ENCODE measurements at places on chromosomes 3 and 15.

GRCh38 chr3:36908647-36909180 lies 36.1 kb downstream of the TRANK1 start:
- no peak for DNase-seq

- no peak for DNase-seq
These were observed 361.4 kb downstream of the VGLL3 start for GRCh38 chr3:86629511-86629910.

DNA sequence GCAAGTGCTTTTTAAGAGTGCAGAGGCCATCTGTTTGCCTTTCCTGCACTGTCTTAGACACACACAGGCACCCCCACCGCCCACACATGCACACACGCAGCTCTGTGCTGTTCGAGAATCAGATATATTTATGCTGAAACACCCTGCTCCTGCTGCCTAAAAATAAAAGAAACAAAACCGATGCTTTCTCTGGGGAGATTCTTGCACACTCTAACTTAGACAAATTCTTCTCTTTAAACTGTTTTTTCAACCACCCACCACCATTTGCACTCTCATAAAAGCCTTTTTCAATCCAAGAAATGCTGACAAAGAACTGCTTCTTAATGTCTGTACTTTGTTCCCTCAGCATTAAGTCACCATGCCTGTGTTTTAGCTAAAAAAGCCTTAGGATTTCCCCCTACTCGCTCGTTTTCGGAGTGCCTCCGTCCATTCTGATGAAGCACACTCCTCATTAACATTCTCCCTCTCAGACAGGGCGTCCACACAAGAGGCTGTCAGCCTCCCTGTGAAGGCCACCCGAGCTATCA lies 26.2 kb downstream of the SLC12A8 start:
- no peak for DNase-seq

GRCh38 chr15:51369451-51369761 lies 28.0 kb downstream of the GLDN start:
- no peak for DNase-seq

DNA sequence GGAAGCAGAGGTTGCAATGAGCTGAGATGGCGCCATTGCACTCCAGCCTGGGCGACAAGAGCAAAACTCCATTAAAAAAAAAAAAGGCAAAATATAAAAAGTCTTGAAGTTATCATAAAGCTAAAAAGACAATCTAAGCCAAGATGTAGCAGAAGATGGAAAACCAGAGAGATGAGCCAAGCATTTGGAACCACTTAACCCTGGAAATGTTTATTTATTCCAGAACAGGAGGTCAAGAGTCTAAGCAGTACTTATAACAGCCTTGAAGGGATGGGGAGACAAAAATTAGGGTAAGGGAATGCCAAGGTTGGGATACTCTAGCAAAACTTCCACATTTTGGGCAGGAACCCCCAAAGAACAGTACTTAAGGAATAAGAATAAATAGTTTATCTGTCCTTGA lies 30.1 kb downstream of the FAIM start:
- no peak for DNase-seq

DNA sequence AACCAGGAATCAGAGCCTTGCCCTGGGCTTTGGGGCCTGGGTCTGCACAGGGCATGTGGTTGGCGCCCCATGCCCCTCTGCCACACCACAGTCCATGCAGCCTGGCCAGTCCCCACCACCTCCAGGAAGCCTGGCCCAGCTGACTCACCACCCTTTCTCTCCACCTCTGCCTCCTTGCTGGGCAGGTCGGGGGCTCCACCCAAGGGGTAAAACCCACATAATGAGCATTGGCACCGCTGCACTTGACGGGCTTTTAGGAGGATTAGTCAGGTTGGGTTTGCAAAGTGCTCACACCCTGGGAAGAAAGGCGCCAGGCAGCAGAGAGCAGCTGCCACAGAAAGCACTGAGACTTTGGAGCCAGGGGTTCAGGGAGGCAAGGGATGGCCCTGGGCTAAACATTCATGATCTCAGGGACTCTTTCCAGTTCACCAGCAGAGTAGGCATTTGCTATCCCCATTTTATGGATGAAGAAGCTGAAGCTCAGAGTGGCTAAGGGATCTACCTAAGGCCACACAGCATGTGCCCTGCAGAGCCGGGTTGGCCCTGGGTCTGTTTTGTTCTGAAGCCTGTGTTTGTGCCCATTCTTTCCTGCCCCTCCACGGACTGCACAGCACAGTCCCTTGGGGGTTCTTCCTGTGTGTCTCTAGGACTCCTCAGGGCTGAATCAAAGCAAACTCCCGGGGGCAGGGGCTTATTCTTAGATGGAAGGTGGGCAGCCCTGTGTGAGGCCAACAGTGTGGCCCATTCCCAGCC lies 113.4 kb downstream of the ETFA start:
- DNase-seq, result no peak

- no peak for DNase-seq
These were observed 16.1 kb upstream of the TMEM115 start for GRCh38 chr3:50375258-50375931.

- no peak for DNase-seq
These were observed 286.4 kb downstream of the ZIC4 start for GRCh38 chr3:147119989-147120388.

DNA sequence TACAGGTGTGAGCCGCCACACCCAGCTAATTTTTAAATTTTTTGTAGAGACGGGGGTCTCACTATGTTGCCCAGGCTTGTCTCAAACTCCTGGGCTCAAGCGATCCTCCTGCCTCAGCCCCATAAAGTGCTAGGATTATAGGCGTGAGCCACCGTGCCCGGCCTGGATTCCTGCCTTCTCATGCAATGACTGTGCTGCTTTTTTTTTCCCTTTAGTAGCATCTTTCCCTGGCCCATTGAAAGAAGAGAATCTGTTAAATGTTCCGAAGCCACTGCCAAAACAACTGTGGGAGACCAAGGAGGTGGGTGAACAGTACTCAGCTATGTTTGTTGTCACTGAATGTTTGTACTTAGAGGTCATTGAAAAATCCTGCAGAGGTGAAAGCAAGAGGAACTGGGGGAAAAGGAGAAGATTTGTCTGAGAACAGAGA lies 88.0 kb downstream of the CRTC3 start:
- DNase-seq, result no peak

DNA sequence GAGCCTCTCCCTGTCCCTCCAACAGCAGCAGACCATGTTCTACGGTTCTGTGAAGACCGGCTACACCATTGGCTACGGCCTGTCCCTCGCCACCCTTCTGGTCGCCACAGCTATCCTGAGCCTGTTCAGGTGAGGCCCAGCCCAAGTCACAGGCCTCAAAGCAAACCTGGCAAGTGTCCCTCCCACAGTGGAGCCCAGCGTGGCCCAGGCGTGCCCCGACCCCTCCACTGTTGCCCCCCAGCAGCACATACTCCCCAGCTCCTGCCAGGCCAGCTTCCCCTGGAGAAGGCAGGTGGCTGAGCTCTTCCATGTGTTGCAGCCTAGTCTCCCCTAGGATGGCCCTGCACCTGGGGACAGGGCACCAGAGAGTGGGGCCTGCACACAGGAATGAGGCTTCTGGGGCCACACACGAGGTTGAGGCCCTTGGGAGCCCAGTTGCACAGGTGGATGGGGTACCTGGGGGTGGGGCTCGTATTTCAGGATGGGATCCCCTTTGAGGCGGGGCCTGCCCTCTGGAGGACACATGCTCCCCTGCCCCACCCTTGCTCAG lies 25.0 kb downstream of the VIPR1 start:
- DNase-seq, result no peak

GRCh38 chr3:16252988-16253387 lies 11.8 kb downstream of the DPH3 start:
- DNase-seq, result no peak

DNA sequence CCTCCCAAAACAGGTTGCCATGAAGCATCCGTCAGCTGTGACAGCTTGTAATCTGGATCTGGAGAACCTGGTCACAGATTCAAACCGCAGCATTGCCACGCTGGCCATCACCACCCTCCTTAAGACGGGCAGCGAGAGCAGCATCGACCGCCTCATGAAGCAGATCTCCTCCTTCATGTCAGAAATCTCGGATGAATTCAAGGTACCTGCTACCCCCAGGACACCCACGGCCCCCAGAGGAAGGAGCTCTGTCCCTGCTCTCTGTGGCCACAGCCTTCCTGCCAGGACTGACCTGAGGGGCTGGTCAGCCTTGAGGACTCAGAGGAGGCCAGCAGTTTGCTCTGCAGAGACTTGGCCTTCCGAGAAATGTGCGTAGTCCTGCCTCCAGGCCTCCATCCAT lies 11.2 kb downstream of the COPG1 start:
- no peak for DNase-seq

GRCh38 chr3:65033576-65033975 lies 345.8 kb upstream of the ADAMTS9 start:
- no peak for DNase-seq

- DNase-seq, result no peak
These were observed 208.1 kb downstream of the RBMS3 start for GRCh38 chr3:29488922-29489321.

DNA sequence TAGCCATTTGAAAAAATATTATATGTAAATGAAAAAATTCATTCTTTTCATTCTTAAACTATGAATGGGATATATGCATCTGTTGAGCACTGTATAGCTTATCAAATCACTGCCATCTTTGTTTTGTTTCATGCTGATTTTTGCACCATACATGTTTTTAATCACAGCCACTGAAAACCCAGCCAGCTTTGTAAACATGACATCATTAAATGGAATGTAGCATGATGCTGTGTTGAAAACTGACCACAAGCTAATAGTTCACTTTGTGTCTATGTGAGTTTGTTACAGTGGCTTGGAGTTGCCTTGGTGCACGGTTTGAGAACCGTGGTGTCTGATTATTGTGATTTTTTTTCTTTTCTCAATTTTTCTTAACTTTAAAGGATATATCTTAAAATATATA lies 75.7 kb downstream of the GMPS start:
- DNase-seq, result no peak

DNA sequence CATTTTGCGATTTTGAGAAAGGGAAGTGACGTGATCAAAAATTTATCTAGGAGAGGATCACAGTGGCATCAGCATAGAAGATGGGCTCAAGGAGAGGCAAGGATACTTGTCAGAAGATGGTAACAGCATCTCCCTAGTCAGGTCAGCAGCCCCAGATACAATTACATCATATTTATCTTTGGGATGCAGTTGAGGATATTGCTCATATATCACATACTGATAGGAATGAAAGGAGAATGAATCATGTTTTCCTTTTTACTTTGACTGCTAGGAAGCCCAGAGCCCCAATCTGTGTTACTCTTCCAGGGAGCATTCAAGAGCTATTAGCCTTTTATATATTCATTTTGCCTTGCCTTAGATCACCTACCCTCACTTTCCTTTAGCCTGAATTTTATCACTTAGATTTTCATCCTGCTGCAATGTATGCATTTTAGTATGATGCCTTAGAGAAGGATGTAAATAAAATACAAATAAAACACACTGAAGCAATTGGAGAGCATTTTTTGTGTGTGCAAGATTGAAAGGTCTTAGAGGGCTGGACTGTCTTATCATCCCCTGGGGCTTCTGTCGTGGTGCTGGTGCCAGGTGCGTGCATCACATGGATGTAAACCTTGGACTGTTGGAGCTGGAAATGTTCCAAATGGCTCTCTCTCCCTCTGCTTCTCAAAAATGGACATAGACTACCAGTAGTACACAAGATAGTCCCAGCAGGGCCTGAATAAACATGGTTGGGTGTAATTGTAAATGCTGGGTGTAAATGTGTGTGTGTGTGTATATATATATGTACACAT lies 40.3 kb downstream of the CORO2B start:
- DNase-seq, result no peak

DNA sequence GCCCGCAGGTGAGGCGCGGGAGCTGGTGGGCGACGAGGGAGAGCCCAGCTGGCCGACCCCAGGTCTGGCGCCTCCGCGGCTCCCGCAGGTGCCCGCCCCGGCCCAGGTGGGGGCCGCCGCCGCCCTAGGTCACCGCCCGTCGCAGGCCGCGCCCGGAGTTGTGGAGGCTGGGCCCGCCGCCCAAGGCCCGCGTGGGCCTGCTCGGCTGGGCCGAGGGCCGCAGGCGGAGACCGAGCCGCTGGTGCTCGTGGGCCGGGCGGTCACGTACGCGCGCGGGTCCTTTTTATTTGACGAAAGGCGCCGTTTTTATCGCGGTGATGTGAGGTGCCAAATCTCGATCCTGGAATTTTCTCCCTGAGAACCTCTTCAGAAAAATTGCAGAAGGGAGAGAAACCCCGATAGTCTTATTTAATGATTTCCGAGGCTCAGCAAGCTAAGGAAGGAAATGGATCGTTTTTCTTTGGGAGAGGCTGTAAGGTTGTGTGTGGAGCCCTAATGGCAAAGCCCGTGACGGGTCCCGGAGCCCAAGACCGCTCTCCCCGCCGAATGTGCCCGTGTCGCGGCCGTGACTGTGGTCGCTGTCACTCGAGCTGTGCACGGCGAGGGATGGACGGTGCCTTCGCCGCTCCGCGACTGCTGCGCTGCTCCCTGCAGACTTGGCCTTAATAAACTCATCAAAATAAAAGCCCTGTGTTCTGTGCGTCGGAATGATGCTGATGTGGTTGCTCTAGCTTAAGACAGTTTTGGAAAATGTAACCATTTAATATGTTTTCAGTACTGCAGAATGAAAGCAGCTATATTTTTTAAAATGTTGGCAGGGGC lies 612 bp downstream of the APPL1 start:
- DNase-seq, result peak; percentile 46

DNA sequence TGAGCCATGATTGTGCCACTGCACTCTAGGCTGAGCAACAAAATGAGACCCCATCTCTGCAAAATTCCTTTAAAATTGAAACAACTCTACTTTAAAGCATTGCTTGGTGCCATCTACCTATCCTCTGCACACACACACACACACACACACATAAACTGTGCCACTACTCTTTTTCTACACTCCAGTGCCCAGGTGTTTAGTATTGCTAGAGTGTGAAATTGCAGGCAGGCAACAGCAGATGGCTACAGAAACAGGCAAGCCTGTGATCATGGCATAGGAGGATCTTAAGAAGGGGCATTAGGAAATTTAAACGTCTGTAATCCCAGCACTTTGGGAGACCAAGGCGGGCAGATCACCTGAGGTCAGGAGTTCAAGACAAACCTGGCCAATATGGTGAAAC lies 39.0 kb downstream of the SIDT1 start:
- no peak for DNase-seq

GRCh38 chr3:171835116-171835515 lies 8.0 kb upstream of the TMEM212 start:
- DNase-seq, result no peak

GRCh38 chr3:129614435-129614834 lies 8.0 kb upstream of the PLXND1 start:
- no peak for DNase-seq

- no peak for DNase-seq
These were observed 93.2 kb upstream of the MEF2A start for GRCh38 chr15:99472416-99473145.
